ENCODE measurements at places on chromosomes 1 and 21. TPM values are rescaled to one million over a fixed set of nuclear protein-coding genes. Genes with fewer than 3 reads are reported as not detected.

The HCRTR1 gene
- total RNA-seq: not detected

The HES3 gene
- total RNA-seq: not detected

The HSPB7 gene
- 0.21 TPM for total RNA-seq

The GPR25 gene
- total RNA-seq: not detected

The ELAVL4 gene
- not detected for total RNA-seq

The AMPD1 gene
- total RNA-seq: not detected
